ENCODE measurements at places on chromosomes 5 and 9.

GRCh38 chr5:122704247-122705036 lies 70.4 kb upstream of the SNX2 start:
- no peak for DNase-seq

- no peak for DNase-seq
Observed at GRCh38 chr9:84002344-84002743, 21.7 kb downstream of the RMI1 start.

- no peak for DNase-seq
Observed at GRCh38 chr5:78612227-78613150, 36.1 kb downstream of the LHFPL2 start.

- no peak for DNase-seq
Observed at GRCh38 chr5:157596487-157596886, 20.9 kb upstream of the ADAM19 start.

GRCh38 chr9:131302244-131303075 lies 12.9 kb downstream of the PLPP7 start:
- DNase-seq: no peak

DNA sequence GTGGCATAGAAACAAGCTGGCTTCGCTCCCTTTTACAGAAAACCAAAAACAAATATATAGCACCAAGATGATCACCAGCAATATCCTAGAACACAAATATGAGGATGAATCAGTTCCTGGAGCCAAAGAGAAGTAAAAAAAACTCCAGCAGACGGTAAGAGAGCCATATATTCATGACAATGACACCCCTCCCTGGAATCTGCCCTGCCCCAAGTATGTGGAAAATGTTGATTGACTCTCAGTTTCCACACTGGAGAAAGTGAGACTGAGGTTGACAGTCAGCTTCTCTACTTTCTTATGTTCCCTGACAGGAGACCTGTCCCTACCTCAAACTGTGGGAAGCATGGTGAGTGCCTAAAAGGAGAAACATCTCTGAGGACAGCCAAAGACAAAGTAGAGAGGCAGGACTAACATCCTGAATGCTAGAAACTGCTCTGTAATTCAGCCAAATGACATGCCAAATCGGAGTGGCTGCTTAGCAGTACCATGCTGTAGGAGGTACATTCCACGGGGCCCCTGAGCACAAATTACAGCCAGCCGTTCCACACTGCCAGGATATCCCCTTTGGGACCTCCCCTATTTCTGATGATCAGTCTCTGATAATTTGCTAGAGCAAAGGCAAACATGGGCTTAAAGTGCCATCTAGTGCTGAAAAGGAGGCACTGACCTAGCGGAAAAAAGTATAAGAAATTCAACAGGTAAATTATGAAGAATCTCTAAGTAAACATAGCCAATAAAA lies 424.0 kb upstream of the RGMB start:
- DNase-seq: no peak

DNA sequence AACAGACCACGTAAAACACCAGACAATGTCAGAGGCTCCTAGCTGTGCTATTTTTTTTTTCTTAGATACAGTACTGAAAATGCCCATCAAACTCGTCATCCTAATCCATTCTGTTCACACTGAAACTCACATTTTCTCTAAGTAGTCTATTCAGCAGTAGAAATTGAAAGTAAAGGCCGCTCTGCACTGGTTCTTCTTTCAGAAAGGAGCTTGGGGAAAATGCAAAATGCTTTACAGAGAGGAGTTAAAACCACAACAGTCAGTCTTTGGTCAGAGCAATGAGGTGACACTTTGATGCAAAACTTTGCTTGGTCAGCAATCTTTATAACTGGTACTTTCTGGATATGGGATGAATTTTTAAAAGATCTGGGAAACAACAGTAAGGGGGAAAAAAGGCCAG lies 43.8 kb upstream of the SUSD1 start:
- no peak for DNase-seq

- no peak for DNase-seq
Observed at GRCh38 chr5:140966293-140967225, at the start of gene PCDHAC2. Gene PCDHAC2 (plus strand): TSS chr5:140966476. CDS start chr5:140966767, 291 bp downstream.

GRCh38 chr9:33446946-33447798 lies at the start of gene AQP3:
Gene AQP3 (minus strand): TSS chr9:33447593. CDS start chr9:33447530, 63 bp downstream.
- peak; percentile 33 for DNase-seq

- no peak for DNase-seq
Observed at GRCh38 chr5:73267766-73268435, 94.9 kb downstream of the TMEM174 start.

DNA sequence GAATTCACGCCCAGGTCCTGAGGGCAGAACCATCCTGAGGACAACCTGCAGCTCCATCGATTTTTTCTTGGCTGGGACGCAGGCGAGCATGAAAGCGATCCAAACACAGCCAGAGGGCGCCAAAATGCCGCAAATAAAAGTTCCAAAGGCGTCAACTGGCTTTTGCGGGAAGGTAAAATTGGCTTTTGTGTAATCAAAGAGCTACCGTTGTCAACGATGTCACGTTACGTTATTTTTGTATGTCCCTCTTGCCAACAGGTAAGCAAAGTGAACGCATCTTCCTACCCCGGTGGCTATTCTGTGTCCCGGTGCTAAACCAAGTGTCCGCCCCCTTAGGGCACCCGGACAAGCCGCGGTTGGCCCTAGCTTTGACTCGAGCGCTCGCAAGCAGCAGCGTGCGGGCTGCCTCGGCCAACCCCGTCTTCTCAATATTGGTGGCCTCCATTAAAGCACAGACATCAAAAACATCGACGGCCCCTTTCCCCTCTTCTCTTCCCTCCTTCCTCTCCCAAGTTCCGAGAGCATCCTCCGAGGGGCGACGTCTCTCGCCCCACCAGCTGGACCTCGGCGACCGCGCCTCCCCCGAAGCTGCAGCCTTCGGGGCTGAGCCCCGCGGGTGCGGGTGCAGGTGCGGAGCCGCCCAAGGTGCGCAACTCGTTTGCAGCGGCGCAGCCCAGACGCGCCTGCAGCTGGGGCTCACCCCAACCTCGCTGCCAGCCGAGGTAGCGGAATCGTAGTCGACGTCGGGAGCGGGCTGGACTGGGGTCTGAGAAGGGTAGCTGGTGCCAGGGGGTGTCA lies 1.1 kb upstream of the BASP1 start:
- DNase-seq: no peak

DNA sequence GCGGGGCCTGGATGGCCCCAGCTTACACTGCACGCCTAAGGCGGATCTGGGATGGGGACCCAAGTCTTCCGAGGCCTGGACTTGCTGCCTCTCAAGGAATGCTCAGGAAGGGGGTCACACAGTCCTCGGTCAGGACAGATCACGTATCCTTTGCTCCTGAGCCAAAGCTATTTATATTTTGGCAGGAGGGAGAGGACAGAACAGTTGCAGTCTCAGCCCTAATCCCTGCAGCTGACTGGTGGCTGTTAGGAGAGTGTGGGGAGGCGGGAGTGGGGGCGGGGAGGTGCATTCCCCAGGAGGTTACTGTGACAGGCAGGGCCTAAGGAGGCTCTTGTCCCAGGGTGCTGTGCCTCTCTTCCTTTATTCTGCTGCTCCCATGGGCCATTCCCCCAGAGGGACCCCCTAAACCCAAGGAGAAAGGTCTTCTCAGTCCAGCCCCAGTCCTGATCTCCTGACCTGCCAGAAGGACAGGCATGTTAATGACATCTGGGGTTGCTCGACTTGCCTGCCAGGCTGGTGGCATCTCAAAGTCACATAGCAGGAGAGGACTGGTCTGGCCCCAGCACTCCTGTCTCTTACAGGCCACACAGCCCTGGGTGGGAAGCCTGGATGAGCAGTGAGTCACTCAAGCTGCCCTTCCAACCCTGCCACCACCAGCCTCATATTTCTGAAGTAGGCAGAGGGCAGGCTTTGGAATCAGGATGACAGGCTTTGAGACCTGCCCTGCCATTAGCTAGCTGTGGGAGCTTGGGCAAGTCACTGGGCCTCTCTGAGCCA lies 51.9 kb downstream of the COL27A1 start:
- no peak for DNase-seq

- DNase-seq: no peak
Observed at GRCh38 chr9:36891341-36891811, 142.7 kb downstream of the PAX5 start.

DNA sequence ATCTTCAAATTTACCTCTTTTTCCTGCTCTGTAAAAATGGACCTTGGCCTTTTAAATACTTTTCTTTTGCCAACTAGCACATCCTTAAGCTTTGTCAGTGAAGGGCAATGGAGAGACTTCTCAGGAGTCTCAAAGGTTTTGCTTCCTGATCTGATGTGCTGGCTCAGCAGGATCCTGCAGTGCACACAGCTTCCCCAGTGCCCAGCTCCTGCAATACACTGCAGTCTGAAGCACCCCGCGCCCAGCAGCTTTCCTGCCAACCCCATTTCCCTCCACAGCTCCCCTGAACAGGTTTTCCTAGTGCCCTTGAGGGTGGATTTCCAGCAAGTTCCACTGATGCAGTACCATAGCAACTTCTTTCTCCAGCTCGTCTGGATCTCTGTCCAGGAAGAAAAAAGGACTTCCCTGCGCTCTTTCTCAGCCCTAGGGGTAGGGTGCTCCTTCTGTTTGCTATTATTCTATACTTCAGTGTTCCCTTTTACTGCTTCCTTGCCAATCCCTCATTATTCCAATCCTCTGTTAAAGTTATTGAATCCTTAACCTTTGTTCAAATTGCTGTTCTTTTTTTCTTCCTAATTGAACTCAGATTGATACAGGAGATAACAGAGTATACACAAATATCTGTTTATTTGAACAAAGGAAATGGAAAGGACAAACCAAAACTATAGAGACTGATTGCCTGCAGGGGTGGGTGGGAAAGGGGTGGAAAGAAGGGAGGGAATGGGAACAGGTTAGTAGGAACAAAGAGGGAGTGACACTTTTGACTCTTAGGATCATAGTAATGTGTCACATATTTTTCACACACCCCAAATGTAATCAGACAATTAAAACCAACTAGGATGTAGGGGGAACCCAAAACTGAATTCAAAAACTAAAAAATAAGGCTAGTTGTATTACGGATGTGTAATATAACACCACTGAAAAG lies 8.5 kb downstream of the SNAPC3 start:
- no peak for DNase-seq

DNA sequence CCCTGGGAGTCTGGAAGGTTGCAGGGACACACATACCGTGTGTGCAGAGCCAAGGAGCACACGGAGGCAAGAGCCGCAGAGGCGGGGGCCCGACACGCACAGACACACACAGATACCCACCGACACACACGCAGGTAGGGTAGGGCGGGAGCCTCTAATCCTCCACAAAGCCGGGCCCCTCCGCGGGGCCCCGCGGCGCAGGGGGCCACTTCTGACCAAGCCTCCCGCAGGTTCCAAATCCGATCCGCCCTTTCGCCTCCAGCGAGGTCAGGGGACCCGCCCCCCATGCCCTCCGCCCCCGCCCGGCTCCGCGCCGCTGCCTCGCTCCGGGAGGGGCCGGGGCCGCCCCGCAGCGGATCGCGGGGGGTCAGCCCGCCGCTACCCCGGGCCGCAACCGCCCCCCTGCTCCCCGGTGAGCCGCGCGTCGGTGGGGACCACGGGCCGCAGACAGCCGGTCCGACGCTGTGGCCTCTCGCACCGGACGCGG lies 1.4 kb upstream of the LMX1B start:
- no peak for DNase-seq

DNA sequence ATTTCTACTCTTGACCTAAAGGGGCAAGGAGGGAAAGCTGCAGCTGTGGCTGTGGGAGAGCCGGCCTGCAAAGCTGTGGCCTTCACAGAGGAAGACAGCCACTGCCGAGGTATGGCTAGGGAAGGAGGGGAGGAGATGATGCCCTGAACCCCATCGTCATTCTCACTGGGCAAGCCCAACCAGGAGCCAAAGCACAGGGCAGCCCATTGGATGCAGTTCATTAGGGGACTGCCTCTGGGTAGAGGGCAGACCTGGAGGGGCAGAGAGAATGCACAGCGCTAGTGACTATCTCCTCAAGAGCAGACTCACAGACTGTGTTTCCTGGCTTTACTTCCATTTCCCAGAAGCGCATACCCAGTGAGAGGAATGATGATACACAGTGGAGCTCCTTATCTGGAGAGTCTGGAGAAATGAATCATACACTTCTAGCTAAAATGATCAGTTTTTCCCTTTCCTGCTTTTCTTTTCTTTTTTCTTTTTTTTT lies 47.2 kb upstream of the TTC23L start:
- DNase-seq: no peak

- no peak for DNase-seq
Observed at GRCh38 chr5:92780057-92780456, 801.0 kb downstream of the NR2F1-AS1 start.

DNA sequence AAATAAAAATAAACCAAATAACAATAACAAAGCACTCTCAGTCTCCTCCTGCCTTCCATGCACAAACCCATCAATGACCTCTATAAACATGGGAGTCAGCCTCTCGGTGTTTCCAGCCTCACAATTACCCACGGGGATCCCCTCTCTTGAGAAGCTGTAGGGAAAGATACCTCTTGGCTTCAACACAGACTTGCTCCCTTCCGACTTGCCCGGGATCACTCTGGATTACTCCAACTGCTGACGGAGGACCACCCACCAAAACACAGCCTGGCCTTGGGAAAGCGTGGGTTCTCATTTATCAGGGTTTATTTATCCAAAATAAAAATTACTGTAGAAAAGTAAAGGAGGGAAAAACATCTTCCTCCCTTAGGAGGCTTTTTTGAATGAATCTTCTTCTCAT lies 11.5 kb upstream of the NKX2-5 start:
- no peak for DNase-seq

GRCh38 chr9:127033789-127034188 lies 88.6 kb downstream of the ANGPTL2 start:
- DNase-seq: no peak

DNA sequence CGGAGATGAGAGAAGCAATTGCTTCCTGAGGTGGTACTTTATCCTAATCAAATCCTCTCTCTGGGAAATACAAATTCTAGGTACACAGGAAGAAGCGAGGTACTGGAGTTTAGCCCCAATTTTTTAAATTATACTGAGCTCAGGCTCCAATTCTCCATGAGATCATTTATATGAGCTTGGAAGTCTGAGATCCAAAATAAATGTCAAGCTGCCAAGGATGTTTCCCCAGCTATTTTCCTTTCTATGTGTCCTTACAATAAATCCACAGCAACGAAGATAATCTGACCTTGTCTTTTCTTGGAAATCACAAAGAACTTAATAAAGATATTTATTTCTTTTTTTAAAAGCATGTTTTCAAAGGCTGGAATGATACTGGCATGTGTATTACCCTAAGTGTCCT lies 597.3 kb downstream of the GABRG2 start:
- no peak for DNase-seq

GRCh38 chr5:170312666-170313065 lies 15.1 kb upstream of the LCP2 start:
- peak; percentile 50 for DNase-seq
